ENCODE measurements at places on chromosomes 1 and 21. TPM values are rescaled to one million over a fixed set of nuclear protein-coding genes. Genes with fewer than 3 reads are reported as not detected.

SLAMF9 gene
- total RNA-seq: not detected

POTED gene
- not detected for total RNA-seq

GRCh38 chr1:29960156-29960755 is 723.9 kb downstream of the PTPRU start:
- no peak overlapping the region for H3K27ac ChIP-seq
- H3K4me3 ChIP-seq: no peak overlapping the region
- H3K36me3 ChIP-seq: no peaks in the 10 kb centered on the region
- H3K27me3 ChIP-seq: no peaks in the 10 kb centered on the region

GRCh38 chr1:108878678-108879077 is 1.9 kb downstream of the GPSM2 start:
- no peak overlapping the region for H3K4me3 ChIP-seq
- H3K27me3 ChIP-seq: no peaks in the 10 kb centered on the region
- no peaks in the 10 kb centered on the region for H3K36me3 ChIP-seq
- H3K4me1 ChIP-seq: no peaks in the 10 kb centered on the region

Data from hepatocyte (in vitro differentiated cells).